T-helper 1 cell (primary cell): ENCODE measurements at places on chromosomes 7 and 10.

DNA sequence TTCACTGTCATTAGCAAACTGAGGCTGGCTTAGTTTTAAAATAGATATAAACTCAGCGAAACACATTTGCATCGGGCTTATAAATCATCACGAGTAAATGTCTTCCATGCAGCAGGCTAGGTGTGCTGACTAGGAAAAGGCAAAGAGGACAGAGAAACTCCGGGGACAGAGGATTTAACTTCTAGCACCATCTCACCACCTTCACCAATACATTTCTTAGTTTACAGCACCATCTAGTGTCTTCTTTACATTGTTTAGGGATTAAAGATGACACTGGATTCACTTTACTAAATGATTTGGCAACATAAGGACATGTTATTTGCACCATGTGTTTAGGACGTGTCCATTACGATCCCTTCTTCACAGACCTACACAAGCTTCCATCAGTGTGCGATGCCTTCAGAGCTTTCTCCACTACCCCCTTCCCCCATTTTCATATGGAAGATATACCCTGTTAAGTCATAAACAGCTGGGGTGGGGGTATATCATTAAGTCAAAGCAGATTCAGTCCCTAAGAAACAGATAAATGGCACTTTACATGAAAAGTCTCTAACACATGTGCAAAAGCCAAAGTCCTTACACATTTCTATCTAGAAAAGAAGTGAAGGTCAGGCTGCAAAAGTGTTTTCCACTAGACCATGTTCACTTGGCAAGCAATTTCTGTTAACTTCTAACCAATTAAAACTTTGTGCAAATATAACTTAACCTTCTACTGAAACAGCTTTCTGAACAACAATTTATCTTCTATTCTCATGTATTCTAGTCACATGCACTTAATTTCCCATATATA lies 103.3 kb downstream of the GRB10 start:
- DNase-seq, result no peak

GRCh38 chr7:17598846-17599245 lies 300.4 kb downstream of the AHR start:
- no peak for DNase-seq

DNA sequence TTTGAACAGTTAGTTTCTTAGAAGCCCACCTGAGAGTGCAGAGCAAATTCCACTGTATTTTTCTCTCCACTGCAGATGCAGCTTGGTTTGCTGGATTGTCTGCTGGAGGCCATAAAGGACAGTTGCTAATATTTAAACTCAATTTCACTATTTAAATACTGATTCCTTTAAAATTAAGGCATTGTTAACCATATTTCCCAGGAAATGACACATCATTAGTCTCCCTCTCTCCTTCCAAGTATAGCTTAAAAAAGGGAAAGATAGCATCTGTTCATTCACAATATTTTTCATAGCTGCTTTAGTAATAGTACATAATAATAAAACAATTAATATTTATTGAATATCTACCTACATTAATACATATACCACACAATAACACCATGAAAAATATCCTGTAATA lies 252.9 kb downstream of the HGF start:
- no peak for DNase-seq

DNA sequence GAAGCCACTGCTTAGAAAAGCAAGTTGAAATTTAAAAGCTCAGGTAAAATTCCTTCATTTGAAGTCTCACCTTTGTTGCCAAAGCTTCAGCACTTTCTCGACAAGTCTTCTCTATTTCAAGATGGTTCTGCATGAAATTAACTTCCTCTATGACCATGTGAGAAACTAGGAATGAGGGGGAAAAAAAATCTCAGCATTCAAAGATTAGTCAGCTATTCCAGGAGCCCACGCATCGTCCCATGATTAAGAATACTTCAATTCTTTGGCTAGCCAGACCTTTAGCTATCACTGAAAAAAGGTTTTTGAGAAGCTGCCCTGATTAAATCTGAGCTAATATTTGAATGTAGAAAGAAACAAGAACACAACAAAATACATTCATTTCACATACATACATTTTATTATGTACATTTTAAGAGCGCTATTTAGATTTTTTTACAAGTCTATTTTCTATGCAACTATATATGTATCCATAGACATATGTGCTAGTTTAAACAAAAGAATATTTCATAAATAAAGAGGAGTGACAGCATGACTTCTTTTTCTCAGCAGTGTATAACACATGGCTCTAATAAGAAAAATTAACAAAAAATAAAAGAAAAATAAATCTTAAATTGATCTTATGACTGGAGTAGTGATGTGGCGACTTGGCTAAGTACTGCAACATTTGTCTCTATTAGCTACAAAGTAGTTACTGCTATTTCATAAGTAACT lies 44.8 kb downstream of the SHTN1 start:
- no peak for DNase-seq

DNA sequence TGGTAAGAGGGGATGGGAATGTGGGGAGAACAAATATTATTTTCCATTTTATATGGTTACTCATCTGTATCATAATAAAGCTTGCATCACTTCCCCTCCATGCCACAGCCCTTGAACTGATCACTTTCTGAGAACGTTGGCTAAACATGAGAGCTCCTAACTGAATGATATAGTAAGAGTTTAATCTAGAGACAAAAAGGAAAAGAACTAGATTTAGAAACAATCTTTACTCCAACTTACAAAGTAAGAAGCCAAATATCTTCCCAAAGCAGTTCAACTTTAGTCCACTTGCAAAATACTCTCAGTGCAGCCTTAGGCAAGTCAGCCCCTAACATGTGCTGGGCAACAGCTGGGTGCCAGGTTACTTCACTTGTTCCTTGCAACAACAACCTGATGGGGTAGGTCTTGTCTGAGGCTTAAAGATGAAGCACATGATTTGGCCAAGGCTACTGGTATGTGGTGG lies 20.3 kb downstream of the SMURF1 start:
- no peak for DNase-seq

- DNase-seq, result no peak
These were observed 261.6 kb downstream of the CNTNAP2 start for GRCh38 chr7:146378196-146378595.

- no peak for DNase-seq
These were observed 56.9 kb upstream of the PPP2R2D start for GRCh38 chr10:131843881-131844284.

DNA sequence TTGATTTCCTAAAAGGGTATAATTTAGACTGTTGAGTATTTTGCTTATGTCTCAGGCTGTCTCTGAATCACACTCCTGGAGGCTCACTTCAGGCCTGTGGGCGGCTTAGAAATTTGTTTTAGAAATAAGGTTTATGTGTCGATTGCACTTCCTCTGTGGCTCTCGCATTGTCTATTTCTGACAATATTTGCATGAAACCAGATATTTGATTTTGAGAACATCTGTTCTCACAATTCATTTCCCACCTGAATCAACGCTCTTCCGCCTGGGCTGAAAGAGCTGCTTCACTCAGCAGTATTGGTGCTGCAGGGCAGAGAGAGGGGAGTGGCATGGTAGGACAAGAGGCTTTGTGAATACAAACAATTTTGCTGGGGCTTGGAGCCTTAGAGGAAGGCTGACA lies 262.0 kb downstream of the ADRA2A start:
- no peak for DNase-seq

DNA sequence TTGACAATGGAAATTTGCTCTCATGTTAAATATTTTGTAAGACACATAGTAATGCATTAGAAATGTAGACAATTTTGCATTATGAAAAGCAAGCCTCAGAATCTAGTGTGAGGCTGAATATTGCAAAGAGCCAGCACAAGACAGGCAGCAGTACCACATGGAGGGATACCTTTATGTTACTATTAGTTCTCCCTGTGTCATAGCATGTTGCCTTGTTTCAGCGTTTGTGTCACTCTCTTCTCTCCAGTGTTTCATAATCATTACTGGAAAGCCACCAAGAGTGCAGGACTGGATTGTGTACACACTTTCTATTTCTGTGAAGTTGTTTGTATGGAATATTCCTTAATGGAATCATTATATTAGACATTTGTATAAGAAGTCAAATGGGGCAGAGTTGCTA lies 8.5 kb downstream of the AHR start:
- DNase-seq, result no peak

DNA sequence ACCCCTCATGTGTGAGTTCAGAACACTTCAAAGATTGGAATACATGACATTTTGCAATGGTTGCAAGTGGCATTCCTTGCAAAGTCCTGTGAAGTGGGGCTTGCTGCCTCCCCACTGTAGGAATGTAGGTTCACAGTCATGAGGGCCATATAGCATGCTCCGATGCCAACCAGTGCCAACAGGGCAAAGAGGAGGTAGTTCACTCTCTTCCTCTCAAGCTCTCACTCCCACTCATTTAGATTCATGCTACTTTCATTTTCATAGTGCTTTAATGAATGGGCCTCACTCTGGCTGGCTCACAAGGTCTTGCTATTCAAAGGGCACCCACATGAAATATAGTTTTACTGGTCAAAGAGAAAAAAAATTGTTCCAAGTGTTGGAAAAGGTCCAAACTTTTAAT lies 169.9 kb upstream of the AOAH start:
- no peak for DNase-seq

DNA sequence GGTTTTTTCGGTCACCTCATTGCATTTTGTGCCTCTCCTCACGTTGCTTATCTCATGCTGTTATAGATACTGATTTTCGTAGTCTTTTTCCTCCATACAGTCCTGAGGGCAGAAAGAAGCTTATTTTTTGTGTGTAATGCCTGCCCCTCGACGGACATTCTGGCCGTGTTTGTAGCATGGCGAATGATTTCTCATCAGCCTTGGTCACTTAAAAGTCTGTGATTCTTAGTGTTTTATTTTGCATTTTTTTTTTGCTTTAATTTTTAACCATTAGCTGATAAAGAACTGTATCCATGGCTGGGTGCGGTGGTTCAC lies 469 bp upstream of the NOC3L start:
- no peak for DNase-seq

DNA sequence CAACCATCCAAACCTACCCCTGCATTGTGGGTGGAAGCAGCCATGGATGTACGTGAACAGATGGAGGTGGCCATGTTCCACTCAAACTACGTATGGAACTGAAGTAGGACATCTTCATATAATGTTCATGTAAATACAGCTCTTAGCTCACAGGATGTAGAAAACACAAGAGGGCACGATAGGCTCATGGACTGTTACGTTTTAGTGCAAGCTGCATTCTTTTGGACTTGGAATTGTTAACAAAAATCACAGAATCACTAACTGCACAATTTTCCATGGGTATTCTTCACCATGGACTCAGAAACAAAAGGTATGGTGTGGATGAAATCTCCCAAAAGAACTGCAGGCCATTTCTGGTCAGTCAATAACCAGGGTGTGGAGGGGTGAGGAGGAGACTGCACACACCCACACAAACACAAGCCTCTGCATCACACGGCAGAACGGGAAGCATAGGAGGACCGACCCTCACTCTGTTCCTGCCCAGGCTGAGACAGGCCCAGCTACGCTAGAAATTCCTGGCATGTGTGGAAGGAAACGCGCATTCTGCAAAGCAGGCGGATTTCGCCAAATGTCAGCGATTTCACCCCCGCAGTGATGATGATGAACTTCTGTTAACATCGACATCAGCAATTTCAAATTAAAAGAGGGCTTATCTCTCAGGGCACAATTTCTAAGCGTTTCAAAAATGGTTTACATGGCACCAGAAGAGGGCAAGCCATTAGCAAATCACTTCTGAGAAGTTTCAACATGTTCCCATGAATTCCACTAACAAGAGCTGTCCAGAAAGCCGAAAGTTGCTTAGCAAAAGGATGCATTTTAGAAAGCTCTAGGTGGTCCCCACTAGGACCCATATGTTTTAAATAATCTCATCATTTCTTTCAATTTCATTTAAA lies 149.0 kb downstream of the TNS3 start:
- no peak for DNase-seq

- no peak for DNase-seq
These were observed 28.0 kb downstream of the RHOBTB1 start for GRCh38 chr10:60916025-60916424.

- no peak for DNase-seq
These were observed 32.4 kb downstream of the TARP start for GRCh38 chr7:38241071-38241470.

- DNase-seq, result no peak
These were observed 38.3 kb upstream of the RNF32 start for GRCh38 chr7:156602283-156602682.

DNA sequence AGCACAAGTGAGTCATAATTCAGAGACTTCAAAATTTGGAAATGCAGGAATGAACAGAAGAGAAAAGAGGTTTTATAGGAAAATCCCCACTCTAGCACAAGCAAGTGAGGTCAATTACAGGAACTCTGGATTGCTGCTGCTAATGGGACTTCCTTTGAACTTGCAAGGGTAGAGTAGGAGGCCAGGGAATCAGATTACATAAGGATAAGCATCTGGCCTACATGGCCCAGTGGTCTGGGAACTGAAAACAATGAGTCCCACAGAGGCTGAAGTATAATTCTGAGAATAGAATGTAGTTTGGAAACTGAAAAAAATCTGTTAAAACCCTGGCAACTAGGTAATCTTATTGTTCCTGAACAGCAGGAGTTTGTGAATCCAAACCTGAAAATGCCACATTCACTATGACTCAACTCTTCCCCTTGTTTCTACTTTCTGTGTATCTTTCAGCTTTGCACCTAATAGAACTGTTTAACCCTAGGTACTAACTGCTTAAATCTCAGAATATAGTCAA lies 66.5 kb downstream of the CTNNA3 start:
- DNase-seq, result no peak

DNA sequence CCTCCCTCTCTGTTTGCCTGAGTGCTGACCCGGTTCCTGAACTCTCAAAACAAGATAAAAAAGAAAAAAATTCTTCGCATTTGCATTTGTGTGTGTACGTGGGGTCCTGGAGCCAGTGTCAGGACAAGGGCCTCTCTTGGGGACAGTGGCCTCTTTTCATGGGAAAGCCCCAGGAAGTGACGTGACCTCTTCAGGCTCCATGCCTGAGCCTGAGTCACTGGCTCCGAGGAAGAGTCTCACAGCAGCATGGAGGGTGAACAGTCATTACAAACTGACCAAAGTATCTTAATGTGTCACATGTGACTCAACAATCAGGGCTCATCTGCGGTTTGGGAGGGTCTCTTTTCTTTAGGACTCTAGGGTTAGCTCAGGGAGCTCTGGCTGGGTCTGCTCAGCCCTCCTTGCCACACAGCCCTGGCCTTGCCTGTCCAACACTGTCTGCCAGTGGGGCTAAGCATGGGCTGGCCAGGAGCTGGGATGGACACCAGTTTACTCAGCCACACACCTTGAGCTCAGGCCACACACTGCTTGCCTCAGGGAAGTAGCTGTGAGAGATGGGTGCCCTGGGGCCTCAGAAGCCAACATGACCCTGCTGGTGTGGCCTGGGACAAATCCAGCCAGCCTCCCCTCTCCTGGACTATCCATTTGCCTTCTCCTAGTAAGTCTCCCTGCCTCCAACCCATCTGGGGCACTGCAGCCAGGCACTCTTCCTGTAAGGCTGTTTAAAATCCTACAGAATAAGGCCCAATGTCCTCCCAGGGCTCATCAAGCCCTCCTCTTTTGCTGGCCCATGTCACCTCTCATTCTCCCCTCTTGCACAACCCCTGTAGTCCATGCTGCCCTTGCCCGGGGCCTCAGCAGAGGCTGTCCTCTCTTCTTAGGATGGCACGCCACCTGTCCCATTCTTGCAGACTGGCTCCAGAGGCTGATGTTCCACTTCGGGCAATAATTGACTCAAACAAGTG lies 10.5 kb downstream of the TMEM273 start:
- DNase-seq, result peak; percentile 92
